Hypothalamus (tissue), 51 donors: ENCODE measurements at places on chromosomes 16 and 17.
A peak's percentile ranks its signal among the peaks of the same experiment; 100 is the strongest.

- no peak for DNase-seq
These were observed 3.7 kb downstream of the DUSP14 start for GRCh38 chr17:37493249-37494027.

DNA sequence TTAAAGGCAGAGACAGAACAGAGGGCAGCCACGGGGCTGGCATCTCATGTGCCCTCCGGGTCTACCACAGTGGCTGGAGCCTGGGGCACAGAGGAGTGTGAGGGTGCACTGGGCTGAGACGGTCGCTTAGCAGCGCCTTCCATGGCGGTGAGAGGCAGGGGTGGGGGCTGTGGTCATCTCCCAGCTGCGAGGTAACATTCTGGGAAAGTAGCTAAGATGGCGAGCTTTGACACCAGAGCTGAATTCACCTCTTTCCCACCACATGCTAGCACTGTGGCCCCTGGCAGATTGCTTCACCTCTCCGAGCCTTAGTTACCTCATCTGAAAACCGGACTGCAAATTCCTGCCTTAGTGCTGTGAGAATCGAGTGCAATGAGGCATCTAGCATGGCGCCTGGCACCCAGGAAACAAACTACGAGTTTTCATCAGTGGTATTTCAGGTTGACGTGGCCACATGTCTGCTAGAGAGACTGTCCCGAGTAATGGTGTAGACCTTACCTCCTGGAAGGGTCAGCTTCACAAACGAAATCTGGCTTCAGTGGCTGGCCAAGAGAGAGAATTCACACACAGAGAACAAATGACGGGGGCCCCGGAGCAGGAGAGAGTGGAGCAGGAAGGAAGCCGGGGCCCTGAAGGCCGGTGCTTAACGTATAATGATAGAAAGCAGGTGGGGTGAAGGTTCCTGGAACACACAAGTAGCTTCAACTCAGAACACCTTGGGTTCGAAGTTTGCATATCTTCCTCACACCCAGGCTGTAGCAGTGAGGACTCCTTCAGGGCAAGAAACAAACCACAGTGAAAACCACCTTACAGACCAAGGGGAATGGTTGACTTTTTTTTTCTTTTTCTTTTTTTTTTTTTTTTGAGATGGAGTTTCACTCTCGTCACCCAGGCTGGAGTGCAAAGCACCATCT, 63.9 kb upstream of the RPH3AL start:
- no peak for DNase-seq

DNA sequence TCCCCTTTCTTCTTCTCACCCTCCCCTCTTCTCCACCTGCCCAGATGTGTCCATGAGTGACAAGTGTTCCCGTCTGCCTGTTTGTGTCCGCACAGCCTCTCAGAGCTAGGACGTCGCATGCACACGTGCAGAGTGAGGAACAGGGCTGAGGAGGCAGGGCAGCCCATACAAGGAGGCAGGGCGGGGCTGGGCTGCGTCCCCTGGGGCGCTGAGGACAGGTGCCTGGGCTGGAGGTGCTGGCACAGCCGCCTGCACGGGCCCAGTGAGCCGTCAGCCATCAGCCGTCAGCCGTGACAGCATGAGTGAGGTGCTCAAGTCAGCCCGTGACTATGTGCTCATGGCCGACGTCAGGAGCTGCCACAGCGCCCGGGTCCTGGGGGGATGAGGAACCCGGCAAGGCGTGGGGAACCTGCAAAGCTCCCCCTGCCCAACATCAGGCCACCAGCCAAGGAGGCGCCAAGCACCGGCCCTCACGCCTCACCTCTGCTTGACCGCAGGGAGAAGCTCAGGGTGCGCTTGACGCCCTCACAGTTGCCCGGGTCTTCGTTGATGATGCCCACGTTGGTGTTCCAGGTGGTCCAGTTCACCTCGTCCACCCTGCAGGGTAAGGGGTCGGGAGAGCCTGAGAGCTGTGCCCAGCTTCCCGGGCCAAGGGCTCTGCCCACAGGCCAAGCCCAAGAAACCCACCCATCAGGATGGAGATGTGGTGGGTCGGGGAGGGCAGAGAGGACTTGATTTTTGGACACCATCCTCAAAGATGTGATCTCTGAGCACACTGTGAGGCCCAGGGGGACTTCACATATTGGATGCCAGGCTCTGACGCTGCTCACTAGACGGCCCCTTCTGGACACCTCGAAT, 13.7 kb upstream of the TRPV3 start:
- no peak for DNase-seq

DNA sequence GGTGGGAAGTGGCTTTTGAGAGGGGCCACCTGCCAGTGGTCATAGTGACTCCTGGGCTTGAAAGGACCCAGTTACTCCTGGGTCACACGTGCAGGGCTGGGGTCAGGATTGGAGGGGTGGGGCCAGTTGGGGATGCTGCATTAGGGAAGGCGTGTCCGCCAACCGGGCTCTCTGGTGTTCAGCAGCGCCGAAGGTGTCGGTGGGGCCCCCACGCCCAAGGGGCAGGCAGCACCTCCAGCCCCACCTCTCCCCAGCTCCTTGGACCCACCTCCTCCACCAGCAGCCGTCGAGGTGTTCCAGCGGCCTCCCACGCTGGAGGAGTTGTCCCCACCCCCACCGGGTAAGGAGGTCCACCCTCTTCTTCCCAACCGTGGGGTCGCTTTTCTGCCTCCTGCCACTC, 9.5 kb downstream of the ABI3 start:
- no peak for DNase-seq

- peak; percentile 19 for DNase-seq
These were observed 684 bp downstream of the ZFP90 start for GRCh38 chr16:68539711-68540239.

DNA sequence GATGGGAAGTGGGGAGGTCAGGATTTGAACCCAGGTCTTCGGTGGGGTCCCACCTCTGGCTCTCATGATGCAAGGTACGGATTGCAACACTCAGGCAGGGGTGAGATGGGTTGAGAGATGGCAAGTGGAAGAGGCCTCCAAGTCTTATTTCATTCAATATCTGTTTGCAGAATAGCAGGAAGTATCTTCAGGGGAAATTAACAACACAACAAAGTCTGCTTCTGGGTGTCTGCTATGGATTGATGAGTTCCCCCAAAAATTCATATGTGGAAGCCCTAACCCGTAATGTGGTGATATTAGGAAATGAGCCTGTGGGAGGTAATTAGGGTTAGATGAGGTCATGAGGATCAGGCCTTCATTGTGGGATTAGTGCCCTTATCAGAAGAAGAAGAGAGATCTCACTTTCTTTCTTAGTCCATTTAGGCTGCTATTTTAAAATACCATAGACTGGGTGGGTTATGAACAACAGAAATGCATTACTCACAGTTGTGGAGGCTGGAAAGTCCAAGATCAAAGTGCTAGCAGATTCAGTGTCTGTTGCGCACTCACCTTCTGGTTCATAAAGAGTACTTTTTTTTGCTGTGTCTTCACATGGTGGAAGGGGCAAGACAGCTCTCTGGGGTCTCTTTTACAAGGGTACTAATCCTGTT, 4.4 kb upstream of the CD300H start:
- DNase-seq = no peak

DNA sequence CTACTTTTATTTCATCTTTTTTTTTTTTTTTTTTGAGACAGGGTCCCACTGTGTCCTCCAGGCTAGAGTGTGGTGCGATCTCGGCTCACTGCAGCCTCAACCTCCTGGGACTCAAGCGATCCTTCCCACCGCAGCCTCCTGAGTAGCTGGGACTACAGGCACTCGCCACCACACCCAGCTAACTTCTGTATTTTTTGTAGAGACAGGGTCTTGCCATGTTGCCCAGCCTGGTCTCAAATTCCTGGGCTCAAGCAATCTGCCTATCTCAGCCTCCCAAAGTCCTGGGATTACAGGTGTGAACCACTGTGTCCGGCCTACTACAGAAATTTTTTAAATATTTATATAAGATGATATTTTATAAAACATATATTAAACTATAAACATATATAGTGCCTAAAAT, 4.8 kb downstream of the MYO18A start:
- DNase-seq = no peak

- DNase-seq = no peak
These were observed 79.0 kb downstream of the HAPSTR1 start for GRCh38 chr16:9170470-9170869.

DNA sequence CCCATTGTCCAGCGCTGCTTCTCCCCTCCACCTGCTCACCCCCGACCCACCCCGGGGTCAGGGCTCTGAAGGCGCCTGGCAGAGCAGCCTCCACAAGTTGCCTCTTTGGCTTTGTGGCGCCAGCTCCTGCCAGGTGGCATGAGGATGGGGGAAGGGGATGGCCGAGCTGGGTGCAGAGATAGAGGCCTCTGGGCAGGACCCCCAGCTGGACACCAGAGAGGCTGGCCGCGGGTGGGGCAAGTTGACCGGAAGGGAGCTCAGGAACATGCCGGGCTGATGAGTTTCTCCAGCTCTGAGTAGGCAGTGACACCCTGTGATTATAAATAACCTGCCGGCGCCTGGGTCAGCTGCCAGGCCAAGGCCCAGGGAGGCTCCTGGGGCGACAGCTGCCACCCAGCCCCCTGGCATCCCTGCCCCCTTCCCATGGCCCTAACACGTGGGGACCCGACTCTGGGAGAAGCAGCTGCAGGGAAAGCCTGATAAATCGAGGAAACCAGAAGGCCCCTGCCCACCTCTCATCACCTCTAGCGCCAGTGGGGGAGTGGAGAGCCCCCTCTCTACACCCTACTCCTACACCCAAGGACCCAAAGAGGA, 729 bp downstream of the P2RX5 start:
- DNase-seq = no peak

- peak; percentile 57 for DNase-seq
These were observed 6.4 kb downstream of the C16orf86 start for GRCh38 chr16:67672739-67673662.

- DNase-seq = no peak
These were observed 27.8 kb downstream of the CCL4 start for GRCh38 chr17:36131421-36131820.

GRCh38 chr17:80257716-80258213, 2.9 kb upstream of the RNF213 start:
- DNase-seq = no peak

DNA sequence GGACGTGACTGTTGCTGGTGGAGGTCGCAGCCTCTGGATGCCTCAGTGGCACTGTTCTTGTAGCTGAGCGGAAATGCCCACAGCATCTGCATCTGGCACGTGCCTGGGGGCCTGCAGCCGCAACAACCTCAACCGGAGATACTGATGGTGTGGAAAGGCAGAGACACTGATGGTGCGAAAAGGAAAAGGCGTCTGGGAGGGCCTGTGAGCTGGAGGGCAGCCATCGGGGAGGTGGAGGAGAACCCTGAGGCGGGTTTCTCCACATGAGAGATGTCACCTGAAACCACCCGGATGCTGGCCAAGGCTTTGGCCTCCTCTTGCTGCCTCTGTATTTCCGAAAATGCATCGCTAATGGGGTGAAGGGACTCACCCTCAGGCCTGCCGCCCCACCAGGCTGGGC, 284.8 kb upstream of the WSB1 start:
- DNase-seq = no peak

DNA sequence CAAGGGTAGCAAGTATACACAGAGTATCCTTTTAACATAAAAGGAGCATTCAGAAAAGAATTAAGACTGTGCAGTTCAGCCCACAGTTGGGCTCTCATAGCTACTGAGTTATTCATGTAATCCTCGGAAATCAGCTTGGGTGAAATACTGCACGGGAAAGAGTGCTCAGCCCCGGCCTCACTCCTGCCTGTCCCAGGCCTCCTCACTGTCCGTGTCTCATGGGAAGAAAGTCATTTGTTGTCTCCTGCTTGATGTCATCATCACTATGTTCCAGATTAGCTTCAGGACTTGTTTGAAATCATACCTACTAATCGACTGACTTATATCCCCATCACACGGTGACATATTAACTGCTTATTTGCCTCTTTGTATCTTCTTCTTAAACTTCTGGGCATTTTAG, 223.3 kb upstream of the CHMP6 start:
- no peak for DNase-seq
